Inflammatory macrophage treated with lipopolysaccharide for 1 hour (primary cell): ENCODE measurements at places on chromosomes 7 and 10.
A peak's percentile ranks its signal among the peaks of the same experiment; 100 is the strongest.

DNA sequence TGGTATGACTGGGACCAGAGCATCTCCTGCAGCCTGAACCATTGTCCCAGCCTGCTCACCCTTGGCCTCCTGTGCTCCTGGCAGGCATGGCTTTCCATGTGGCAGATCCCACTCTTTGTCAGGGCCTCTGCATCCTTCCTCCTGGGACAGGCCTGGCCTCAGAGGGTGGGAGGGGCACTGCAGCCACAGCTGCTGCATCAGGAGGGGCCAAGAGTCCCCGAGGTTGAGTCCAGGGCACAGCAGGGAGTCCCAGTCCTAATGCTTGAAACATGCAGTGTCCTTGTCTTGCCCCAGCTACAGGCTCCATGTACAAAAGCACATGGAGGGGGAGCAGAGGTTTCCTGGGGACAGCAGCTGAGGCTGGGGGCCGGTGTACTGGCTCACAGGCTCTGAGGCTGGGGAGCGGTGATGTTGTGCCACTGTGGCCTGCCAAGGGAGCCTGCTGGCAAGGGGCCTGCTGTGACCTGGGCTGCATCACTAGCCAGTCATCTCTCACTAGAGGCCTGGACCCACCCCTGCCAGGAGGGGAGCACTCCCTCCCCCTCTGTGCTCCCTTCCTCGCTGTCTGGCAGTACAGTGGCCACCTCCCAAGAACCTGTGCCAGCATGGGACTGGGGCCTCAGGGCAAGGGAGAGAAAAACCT is 144.8 kb downstream of the ZNF248 start:
- DNase-seq: no peak

DNA sequence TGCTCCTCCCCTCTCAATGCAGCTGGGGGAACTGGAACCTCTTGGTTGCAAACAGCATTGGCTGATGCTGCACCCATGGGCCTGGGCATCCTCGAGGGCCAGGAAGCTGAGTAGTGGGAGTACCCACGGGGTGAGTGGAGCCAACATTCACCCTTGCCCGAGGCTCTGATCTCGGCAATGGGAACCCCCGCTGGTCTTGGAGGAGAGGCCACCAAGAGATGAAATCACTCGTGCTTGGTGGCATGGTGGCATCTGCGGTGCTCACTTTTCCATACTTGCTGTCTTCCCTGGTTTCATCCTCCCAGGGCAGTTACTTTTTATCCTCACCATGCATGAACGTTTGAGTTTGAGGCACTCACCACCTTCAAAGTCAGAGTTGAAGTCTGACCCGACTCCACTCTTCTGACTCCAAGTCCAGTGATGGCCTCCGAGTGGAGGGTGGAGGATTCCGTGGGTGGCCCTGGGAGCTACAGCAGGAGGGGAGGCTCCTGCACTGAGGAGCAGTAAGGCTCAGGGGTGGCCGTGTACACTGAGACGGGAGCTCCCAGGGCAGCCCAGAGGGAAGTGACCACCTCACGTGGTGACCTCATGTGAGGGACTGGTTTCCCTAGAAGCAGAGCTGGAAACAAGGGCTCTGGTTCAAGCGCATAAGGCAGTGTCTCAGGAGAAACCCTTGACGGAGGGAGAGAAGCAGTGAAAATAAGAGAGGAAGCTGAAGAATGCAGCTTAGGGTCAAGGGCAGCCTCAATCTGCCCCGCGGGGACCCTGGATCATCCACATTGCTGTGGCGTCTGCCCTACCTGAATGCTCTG is 349.1 kb downstream of the TCERG1L start:
- DNase-seq: no peak

GRCh38 chr10:14904316-14904732 is 25.7 kb downstream of the SUV39H2 start:
- DNase-seq: peak; percentile 46

DNA sequence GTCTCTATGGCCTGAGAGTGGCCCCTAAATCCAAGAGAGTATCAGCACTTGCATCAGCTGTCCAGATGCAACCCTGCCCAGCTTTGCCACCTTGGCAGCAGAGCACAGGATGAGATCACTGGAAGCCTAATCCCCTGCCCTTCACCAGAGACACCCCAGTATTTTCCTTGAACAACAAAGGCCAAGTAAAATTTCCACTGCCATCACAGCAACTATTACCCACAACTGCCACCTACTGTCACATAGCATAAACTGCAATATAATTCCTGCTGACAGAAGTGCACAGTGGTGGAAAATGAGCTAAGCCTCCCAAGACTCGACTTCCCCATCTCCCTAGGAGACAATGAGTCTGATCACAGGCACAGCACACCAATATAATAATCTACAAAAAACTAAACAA is 462.8 kb upstream of the ZWINT start:
- no peak for DNase-seq

DNA sequence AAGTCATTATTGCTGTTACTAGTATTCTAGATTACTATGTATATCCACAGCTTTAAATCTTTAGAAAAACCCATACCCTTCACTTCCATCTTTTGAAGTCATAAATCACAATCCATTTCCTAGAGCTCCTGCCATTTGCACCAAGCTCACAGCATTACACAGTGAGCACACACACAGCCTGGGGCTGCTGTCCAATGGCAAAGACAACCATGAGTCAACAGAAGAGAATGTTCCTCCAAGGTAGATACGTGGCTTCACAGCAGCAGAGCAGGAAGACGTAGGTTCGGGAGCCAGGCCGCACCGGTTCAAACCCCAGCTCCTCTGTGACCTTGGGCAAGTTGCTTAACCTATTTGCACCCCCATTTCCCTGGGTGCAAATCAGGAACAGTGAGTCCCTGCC is 234.6 kb downstream of the DIP2C start:
- no peak for DNase-seq

- DNase-seq: no peak
Measured at GRCh38 chr10:129505500-129506075, 38.5 kb downstream of the MGMT start.
